ENCODE measurements at places on chromosomes 16 and 17.

GRCh38 chr17:8643855-8644506, 13.5 kb upstream of the MYH10 start:
- DNase-seq, result no peak

DNA sequence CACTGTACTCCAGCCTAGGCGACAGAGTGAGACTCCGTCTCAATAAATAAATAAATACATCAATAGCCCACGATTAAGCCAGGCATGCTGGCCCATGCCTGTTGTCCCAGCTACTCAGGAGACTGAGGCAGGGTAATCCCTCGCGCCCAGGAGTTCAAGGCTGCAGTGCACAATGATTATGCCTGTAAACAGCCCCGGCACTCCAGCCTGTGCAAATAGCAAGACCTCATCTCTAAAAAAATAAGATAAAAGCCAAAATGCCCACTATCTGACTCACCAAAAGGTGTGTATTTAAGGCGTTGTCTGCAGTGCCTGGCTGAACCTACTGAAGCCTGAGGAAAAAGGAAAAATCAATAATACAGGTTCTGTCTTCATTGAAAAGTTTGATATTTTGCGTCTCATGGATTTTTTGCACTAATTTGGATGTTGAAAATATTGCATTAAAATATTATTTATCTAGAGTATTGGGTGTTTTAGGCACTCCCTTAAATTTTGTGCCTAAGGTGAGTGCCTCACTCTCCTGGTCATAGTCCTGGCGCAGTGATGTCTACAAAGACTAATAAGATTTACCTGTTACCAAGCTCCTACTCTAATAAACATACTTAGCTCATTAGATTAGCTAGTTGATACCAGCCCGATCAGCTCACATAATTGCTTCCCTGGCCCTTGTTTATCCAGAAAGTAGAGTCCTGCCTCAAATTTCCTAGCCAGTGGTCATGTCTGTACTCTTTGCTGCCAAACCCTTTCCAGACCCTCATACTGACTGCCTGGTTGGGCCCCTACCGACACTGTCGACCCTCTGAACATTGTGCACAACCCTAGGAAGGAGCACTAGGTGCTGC, 24.7 kb upstream of the TOB1 start:
- DNase-seq, result no peak

GRCh38 chr17:65750166-65750565, 188.7 kb upstream of the AXIN2 start:
- no peak for DNase-seq

DNA sequence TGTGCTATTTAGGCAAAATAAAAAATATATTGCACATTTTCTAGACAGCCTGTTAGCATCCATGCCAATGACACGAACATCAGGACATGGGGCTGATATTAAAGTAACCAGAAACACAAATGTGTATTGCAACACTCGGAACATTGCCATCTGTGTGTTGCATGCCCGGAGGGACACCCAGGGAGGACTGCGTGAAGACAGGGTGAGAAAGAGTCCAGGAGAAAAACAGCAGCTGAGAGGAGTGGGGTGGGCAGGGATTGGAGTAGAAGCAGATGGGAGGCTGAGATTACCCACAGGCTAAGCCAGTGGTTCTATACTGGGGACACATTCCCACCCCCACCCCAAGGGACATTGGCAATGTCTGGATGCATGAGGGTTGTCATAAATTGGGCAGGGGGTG, 114.8 kb downstream of the GRIN2A start:
- no peak for DNase-seq

DNA sequence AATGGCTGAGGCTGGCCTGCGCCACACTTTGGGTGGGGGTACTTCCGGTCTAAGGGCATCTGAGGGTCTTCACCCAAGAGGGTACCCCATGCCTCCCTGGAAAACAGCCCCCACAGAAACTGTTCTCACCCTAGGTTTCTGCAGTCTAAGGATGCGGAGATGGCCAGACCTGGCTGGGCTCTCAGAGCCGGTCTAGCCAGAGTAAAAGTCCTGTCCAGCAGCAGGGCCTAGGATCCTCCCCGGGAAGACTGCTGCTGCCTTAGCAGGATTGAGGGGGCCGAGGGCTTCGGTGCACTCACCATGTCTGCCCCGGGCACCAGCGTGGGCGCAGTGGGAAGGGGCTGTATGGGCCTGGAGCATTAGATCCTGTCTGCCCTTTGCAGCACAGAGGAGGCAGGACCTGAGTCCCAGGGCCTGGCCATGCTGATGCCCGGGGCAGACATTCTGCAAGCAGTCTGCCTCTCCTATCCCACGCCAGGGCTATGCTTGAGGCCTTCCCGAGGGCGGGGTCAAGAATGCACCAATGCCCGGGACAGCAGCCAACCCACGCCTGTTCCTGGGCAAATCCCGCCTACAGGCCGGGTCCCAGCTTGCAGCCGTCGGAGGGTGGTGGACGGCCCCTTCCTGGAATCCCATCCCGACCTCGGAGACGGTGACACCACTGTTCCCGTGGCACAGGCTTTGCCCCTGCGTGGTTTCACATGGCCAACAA, 54.7 kb downstream of the CBFA2T3 start:
- no peak for DNase-seq

- no peak for DNase-seq
Observed at GRCh38 chr16:61382435-61382834, 653.8 kb downstream of the CDH8 start.

- no peak for DNase-seq
Observed at GRCh38 chr16:86868786-86869185, 290.4 kb downstream of the FOXL1 start.

- DNase-seq, result no peak
Observed at GRCh38 chr16:3589441-3589921, 12.3 kb upstream of the NLRC3 start.

DNA sequence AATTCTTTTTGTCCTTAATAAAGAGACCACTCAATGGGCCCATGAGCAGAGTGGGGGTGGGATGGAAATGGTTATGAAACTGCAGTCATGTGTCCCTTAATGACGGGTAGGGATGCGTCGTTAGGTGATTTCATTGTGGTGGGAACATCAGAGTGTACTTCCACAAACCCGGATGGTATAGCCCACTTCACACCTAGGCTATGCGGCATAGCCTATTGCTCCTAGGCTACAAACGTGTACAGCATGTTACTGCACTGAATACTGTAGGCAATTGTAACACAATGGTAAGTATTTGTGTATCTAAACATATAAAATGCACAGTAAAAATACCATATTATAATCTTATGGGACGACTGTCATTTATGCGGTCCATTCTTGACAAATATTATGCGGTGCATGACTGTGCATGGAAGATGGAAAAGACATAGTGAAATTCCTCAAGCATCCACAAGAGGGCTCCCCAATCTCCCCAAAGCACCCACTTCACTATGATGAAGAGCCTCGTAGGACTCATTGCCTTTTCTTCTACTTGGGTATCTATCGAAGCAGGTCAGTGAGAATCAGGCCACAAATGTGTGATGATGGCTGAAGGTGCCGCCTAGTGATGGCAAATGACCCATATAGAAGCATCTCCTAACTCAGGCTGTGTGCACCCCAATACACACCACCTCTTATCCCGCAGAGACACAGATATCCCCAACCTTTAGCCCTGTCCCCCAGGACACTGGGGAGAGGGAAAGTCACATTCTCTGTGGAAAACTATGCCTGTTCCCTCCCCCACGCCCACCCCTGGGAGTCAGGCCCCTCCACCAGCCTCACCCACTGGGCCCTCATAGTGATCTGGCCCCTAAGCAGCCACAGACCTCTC, 43.5 kb downstream of the TBX21 start:
- DNase-seq, result no peak

DNA sequence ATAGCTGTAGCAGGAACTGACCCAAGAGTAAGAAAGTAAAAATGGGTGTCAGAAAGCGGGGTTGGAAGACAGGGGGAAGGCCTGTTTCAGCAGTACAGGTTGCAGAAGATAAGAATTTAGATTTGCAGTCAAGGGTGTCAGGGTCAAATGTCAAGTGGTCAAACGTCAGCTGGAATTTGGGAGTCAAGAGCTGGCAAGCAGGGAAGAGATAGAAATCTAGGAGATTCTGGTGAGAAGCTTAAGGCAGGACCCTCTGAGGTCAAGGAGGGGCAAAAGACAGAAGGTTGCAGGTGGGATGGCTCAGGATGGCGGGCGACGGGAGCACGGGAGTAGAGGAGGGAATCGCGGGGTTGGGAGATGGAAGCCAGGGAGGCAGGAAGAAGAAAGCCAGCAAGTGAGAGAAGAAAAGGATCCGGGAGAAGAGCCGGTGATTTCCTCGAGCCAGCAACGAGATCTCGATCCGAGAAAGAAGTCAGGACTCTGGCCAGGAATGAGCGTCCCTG, 335 bp downstream of the SLC25A35 start:
- DNase-seq, result no peak

DNA sequence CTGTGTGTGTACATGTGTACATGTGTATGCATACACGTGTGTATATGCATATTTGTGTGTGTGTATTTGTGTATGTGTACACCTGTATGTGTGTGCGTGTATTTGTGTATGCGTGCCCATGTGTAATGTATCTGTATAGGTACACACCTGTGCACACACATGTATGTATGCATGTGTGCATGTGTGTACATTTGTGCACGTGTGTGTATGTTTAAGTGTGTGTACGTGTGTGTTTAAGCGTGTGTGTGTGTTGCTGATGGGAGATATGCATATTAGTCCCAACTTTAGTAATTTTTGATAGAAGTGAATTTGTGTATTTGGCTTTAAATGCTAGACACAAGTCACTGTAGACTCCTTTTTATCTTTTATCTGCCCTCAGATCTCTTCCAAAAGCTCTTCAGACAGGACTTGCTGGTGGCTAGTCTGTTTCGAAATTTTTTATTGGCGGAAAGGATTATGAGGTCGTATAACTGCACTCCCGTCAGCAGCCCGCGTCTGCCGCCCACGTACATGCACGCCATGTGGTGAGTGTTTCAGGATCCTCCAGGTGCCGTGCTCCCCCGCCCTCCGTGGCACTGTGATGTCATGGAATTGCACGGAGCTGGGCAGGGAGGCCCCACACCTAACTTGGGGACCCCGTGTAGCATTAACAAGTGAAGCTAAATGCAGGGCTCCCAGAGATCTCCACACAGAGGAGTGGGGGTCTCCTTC, 168.8 kb upstream of the CHMP6 start:
- no peak for DNase-seq

DNA sequence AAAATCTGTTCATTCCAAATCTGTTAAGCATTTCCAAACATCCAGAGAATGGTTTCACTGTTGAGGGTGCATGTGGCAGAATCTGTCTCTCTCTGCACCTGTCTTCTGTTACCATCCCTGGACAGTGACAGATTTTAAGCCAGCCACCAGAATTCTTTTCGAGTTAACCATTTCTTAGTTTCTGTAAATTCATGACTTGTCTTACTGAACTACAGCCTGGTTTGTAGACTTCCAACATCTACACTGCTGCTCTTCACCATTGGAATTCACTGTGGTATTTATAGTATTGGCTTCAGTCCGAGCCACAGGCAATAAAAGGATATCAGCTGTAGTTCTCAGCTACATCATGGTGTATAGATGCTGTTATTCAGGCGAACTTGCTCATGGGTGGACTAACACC, 47.6 kb downstream of the GOSR1 start:
- no peak for DNase-seq

GRCh38 chr17:39699818-39700147, at the start of gene ERBB2:
ERBB2 (plus strand) TSS chr17:39700064; CDS start chr17:39700239, 175 bp downstream.
- DNase-seq, result no peak

GRCh38 chr16:57469917-57470470, 7.5 kb downstream of the POLR2C start:
- no peak for DNase-seq

DNA sequence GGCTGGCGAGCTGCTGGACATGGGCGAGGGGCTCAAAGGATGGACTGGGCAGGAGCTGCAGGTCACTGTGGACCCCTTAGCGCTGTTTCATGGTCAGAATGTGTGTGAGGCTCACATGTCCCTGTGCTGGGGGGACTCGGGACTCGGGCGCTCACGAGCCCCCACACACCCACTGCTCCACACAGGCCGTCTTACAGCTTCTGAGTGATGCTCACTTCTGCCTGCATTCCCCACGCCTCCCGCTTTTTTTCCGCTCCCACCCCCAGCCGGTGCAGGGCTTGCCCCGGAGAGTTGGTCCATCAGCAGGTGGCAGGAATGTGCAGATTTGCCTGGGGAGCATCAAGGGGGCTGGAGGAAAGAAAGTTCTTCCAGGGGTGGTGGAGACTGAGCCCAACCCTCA, 20.2 kb upstream of the JPT2 start:
- DNase-seq, result no peak

DNA sequence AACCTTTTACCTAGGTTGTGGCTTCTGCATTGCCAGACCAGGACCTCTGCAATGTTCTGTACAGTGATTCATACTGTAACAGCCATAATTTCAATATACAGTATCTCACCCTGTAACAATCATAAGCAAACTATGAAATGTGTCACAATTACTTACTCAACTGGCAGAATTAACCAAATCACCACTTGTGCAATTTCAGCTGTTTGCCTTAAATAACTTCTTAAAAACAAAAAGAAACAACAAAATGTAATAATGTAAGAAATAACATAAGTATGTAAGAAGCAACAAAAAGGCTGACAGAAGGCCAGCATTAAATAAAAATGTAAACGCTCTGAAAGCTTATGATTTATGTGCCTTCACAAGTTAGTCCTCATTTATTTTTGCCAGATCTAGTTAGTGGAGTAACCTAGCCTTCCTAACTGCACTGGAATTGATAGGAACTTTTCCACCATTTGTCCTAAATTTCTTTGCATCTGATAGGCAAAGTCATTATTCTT, 96.9 kb downstream of the SKAP1 start:
- DNase-seq, result no peak

DNA sequence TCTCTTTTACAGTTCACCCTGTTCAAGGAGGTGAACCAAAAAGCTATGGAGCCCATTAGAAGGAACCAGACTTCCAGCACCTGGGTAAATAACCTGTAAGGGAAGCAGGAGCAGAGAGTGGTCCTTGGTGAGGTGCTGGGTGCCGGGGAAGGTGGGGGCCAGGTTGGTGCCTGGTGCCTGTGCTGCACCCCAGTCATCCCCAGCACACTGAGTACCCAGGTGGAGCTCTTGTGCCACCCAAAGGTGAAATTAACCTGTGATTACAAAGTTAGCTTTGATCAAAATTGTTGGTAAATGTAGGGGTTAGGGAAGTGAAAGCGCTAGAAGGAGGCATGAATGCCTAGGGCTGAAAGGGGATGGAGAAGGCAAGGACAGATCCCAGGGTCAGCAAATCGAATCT, 58.6 kb downstream of the CDRT4 start:
- DNase-seq, result no peak

DNA sequence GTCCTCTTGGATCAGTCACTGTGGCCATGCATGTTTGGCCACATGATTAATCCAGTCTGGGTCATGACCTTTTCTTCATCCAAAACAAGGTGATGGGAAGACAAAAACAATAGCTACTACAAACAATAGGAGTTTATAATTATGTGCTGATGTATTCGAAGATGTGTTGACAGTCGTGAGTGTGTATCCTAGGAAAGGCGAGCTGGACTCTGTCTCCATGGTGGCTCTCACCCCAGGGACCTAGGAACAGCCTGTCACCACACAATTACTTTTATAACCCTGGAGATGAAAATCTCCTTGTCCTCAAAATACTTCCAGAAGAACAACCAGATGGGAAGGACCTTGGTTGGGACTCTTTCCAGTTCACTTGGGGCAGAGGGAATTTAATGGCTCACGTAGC, 9.8 kb upstream of the PLK1 start:
- DNase-seq, result no peak

- DNase-seq, result no peak
Observed at GRCh38 chr17:76523084-76524037, 14.1 kb downstream of the CYGB start.

- no peak for DNase-seq
Observed at GRCh38 chr16:756428-756827, 4.1 kb upstream of the MSLN start.

GRCh38 chr17:27494192-27495091, 38.2 kb downstream of the KSR1 start:
- no peak for DNase-seq

GRCh38 chr16:11057711-11058345, 113.5 kb downstream of the CLEC16A start:
- DNase-seq, result no peak
